Neural cell (in vitro differentiated cells): ENCODE measurements at places on chromosomes 5 and 9. TPM values are rescaled to one million over a fixed set of nuclear protein-coding genes. Genes with fewer than 3 reads are reported as not detected.

GBGT1 gene
- not detected in 2 replicates for polyA plus RNA-seq

MYMK gene
- not detected in 2 replicates for polyA plus RNA-seq

SV2C gene
- polyA plus RNA-seq: 0.45 and 0.88 TPM in 2 replicates

ROR2 gene
- 0.33 and 0.74 TPM in 2 replicates for polyA plus RNA-seq
